ENCODE measurements at places on chromosomes 3 and 15.

DNA sequence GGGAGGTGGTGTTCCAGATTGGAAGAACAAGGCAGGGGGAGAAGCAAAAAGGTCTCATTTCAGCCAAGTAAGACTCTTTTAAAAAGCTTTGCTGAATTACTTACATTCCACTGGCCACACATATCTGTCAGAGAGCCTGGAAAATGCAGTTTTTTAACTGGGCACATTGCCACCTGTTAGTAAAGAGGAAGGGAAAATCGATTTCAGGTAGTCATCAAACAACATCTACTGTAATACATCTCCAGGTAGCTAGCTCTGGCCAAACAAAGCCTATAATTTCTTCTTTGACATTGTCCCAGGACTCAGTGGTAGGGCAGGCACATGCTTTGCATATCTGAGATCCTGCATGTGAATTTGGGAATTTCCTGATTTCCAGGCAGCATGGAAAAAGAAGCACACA, 480.7 kb upstream of the SUCLG2 start:
- DNase-seq = no peak

GRCh38 chr3:94076055-94076454, 13.2 kb downstream of the NSUN3 start:
- DNase-seq = no peak

- no peak for DNase-seq
Observed at GRCh38 chr3:78070188-78070587, 1030.3 kb downstream of the ROBO2 start.

GRCh38 chr3:36065321-36065720, 315.0 kb upstream of the STAC start:
- DNase-seq = no peak

DNA sequence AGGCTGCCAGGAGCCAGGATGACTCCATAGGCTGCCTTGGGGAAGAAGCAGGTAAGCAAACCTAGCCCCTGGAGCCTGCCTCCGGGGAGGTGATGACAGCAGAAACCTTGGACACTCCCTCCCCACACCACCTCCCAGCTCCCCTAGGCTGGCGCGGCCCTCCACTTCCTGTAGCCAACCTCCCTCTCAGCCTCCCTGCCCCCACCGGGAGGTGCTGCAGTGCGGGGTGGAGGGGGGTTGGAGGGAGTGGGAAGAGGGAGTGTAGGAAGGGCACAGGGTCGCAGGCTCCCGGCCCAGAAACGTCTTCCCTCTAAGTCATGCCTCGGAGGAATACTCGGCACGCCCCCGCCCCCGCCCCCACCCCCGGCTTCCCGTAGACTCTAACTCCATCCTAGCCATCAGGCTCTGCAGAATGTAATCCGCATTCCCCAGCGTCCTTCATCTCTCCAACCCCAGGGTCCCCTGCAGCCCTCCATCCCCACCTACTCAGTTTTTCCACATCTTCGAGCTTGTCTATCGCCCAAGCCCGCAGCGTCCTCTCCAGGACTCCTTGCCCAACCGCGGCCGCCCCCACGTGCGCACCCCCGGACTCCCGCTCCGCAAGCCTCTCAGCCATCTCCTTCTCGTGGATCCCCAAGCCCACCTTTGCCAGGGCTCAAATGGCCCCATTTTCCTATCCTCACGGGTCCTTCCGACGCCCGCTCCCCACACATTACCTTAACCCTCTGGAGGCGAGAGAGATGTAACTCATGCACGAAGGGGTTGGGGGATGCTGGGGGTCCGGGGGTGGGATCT, 528 bp downstream of the LPCAT4 start:
- DNase-seq = peak; percentile 85

- DNase-seq = no peak
Observed at GRCh38 chr15:98725874-98726273, 77.5 kb downstream of the IGF1R start.

DNA sequence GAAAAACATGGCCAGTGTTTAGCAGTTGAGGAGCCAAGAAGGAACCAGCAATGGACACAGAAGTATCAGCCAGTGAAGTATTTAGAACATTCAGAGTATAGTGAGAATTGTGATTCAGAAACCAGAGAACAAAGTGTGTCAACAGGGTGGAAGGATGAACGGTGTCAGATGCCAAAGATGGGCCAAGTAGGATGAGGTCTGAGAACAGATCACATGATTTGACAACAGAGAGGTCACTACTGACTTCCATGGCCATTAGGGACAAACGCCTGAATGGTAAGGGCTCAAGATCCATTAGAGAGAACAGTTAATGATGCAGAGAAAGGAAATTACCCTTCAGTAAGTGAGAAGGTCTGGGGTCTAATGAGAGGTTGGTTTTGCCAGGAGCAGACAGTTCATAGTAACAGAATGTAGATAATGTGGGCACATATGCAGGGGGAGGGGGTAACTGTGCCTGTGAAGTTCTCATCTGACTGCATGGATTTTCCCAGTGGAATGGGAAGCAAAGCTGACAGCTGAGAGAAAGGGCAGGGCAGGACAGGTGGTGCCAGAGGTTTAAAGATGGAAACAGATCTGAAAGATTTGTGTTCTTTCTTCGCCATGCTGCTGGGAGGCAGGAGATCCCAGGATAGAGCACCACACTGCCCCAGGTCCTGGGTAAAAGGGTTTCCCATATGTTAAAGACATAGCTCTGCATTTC, 4.8 kb upstream of the ACAD9 start:
- peak; percentile 40 for DNase-seq

DNA sequence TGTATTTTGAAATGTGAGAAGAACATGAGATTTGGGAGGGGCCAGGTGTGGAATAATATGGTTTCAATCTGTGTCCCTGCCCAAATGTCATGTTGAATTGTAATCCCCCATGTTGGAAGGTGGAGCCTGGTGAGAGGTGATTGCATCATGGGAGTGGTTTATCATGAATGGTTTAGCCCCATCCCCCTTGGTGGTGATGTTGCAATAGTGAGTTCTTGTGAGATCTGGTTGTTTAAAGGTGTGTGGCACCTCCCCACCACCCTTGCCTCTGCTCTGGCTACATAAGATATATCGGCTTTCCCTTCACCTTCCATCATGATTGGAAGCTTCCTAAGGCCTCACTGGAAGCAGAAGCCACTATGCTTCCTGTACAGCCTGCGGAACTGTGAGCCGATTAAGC, 23.9 kb upstream of the TMEM108 start:
- DNase-seq = no peak

DNA sequence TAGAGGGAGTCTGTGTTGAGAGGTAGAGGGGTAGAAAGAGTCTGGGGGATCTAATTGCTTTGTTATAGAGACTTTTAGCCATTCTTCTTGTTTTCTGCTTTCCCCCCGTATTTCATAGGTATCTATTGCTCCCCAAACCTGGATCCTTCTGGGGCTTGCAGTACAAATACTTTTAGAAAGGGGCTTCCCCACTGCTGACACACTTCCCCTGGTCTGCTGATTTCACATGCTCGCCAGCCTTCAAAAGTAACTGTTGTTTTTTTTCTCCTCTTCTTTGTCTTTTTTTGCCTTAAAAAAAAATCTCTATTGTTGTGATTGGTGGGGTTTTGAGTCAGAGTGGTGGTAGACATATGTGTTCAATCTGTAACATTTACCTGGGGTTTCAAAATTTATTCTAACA, 300.6 kb upstream of the AZI2 start:
- no peak for DNase-seq

DNA sequence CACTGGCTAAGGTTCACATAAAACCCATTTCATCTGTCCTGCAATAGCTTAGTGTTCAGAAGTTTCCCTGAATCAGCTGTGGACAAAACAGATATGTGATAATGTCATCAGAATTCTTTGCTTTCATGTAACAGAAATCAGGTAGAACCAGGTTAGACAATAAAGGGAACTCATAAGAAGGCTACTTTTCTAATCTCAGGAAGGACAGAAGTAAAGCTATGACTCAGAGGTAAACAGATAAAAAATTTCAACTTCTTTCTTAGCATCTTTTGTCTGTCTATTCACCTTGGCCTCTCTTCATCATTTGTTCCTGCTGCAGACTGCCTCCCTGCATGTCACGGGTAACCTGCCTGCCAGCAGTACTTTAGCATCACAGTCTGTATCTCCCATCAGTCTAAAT, 643.1 kb downstream of the MECOM start:
- DNase-seq = no peak

DNA sequence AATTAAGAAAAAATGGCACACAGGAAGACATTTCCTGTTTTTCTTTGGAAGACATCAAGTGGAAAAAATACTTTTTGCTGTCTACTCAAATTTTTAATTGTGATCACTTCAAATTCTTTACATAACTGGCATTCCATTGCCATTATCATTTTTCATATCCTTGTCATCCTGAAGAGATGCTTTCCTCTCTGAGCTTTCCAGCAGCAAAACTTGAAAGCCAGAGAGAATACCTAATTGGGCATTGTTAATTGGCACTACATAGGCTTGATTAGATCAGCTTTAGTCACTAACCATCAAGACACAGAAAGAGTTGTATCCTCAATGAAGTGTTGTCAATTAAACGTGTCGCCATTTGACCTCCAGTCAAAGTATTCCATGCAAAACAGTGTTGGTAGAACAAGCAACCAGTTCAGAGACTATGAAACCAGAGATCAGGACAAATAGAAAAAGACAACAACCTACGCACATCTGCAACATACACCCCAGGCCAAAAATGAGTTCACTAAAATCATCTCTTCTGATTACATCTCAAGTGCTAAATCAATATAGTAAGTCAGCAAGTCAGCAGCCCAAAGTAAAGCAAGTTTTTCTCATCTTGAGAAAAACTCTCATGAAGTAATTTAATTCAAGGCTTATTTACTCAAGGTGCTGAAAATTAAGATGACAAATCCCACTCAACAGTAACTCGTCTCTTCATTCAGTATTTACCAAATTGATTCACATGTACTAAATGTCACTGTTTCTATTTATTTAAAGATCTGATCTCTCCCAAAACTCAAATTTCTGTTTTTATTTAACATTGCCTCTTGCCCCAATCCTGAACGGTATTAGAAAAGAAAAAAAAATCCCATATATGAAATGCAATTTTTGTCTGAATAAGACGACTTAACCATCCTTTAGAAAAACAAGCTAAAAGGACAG, 123.0 kb downstream of the SUCLG2 start:
- DNase-seq = peak; percentile 75

- peak; percentile 59 for DNase-seq
Observed at GRCh38 chr15:41561777-41562145, 2.7 kb downstream of the TYRO3 start.

- DNase-seq = no peak
Observed at GRCh38 chr3:86991840-86992435, 989 bp upstream of the VGLL3 start.

DNA sequence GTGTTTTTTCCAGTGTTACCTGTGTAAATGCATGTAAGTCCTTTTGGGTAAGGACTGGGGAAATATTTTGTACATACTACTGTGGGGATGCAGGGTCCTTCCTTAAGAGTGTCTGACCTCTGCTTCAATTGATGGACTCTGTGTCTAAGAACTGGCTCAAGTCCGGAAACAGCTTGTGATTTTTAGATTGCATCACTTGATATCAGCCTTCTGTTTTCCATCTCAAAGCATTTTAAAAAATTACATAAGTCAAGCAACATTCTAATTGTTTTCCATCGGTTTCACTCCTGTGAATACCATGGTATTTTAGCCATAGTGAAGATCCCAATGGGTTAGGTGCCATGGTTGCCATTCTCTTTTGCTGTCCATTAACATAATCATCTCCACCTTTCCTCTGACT, 597.6 kb downstream of the SQOR start:
- DNase-seq = no peak

GRCh38 chr3:159186581-159186980, 384.7 kb downstream of the MFSD1 start:
- DNase-seq = no peak

DNA sequence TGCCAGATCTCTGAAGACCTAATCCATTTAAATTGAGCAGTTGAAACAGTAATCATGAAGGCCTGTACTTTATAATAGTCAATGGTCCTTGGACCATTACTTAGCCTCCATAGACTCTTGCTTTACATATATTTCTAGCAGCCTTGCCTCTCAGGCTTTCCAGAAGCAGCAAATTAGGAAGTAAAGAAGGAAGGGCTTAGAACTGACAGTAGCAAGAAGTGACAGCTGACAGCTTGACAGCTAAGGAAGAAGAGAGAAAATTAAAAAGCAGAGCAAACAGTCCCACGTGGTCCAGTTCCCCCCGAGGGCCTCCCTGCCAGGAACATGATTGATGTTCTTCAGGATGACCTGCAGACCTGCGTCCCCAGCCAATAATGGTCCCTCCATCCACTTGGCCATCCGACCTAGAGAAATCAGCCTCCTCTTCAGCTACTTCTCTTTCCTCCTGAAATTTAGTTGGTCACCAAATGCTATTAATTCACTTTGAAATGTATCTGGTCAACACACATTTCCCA, 15.0 kb upstream of the PSMD6 start:
- peak; percentile 37 for DNase-seq

DNA sequence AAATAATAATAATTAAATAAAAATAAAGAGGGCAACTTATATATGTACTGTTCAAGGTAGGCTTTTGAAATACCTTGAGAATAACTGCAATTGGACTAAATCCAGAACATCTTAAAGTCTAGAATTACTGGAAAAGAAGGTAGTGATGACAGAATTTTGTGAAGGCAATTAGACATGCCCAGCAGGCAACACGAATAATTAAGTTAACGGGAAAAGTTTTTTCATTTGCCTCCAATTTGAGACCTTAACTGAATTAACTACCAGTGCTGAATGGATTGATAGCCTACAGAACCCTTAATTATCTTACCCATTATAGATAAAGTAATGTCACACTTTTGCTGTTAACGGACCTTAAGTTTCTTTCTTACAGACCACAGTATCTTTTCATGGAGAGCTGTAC, 13.3 kb downstream of the COX5A start:
- DNase-seq = no peak

- no peak for DNase-seq
Observed at GRCh38 chr3:47162697-47163168, 1.2 kb downstream of the SETD2 start.

DNA sequence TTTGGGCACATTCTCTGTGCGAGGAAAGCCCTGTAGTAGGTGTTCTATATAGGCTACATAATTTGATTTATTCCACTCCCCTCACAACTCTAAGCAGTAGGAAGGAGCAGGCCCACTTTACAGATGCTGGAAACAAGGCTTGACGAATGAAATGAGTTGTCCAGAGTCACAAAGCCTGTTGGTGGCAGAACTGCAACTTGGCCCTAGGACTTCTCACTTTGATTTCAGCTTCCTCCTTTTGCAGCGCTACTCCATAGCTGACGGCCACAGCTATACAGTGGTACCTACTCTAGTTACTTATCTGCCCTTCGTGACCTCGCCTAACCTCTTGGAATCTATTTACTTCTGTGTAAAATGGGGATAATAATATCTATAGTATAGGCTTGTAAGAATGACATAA, 2.5 kb upstream of the IRAK2 start:
- no peak for DNase-seq

- no peak for DNase-seq
Observed at GRCh38 chr3:152339881-152340505, 71.3 kb downstream of the MBNL1 start.

DNA sequence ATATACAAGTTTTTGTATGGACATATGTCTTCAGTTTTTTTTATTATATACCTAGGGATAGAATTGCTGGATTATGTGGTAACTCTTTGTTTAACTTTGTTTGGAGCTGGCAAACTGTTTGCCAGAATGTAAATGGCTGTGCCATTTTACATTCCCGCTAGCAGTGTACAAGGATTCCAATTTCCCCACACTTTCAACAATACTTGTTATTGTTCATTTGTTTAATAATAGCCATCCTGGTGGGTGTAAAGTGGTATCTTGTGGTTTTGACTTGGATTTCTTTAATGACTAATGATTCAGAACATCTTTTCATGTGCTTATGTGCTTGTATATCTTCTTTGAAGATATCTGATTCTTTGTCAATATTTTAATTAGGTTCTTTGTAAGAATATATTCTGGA, 64.4 kb downstream of the ZNF609 start:
- no peak for DNase-seq

Measured in eye (tissue), 1 donor.